ENCODE measurements at places on chromosomes 3 and 15.

GRCh38 chr15:94004697-94005096, 226.7 kb upstream of the MCTP2 start:
- DNase-seq = no peak

- DNase-seq = peak; percentile 93
Measured at GRCh38 chr3:183764847-183765731, 60.3 kb downstream of the MAP6D1 start.

DNA sequence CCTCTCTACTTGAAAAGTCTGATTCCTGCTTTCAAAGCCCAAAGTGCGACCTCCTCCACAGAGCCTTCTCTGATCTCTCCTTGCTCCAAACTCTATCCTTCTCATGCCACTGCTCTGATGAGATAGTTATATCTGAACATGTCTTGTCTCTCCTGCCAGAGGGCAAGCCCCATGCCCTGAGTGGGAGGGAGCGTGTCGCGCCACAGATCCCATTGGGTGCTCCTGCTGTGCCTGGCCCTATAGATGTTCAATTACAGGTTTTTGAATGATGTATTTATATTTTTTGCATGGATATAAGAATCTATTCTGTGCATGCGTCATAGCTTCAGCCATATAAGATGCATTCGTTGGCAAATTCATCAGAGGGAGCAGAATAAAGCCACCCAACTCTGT, 20.4 kb downstream of the CORO2B start:
- no peak for DNase-seq

- no peak for DNase-seq
Measured at GRCh38 chr3:114732353-114732752, 414.7 kb downstream of the ZBTB20 start.

- no peak for DNase-seq
Measured at GRCh38 chr3:155594526-155595187, 150.2 kb downstream of the PLCH1 start.

- no peak for DNase-seq
Measured at GRCh38 chr15:34900748-34901147, 68.8 kb downstream of the AQR start.

DNA sequence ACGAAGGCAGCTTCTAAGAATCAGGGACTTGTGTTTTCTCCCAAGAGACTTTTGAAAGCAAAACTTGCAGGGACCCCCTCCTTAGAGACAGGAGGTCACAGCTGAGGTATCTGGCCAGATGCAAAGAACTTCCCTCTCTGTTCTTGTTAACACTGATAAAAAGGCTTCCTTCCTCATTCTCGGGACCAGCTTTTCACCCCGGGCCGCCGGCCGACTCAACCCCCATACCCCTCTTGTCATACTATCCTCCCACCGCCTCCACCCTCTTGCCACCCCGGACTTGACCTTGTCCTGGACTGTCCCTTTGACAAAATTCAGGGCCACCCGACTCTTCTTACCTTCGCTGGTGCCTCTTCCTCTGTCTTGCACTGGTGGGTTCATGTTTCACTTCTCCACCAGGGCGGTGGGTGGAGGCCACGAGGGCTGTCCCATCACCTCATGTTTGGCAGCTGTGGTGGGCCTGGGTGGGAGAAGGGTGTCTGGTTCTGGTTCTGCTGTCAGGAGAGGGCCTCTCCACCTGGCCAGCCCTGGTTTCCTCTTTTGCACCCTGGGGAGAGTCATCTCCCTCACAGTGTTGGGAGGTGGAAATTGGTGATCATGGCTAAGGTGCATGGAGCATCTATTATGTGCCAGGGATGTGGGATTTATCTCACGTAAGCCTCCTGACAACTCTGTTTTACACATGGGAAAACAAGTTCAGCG, 32.5 kb downstream of the BHLHE40 start:
- DNase-seq = no peak

DNA sequence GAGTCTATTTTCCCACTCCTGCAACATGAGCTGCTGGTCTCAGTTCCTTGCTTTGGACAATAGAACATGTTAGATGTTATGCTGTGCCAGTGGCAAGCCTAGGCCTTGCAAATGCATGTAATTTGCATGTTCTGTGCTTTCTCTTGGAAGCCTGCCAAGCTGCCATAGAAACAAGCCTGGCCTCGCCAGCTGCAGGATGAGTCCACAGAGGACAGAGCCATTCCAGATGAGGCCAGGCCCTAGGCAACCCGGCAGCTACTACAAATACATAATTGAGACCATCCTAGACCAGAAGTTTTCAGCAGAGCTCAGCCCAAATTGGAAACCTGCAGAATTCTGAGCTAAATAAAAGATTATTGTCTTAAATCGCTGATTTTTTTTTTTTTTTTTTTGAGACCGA, 39.6 kb downstream of the TRIM69 start:
- no peak for DNase-seq

GRCh38 chr3:190180268-190180667, 59.6 kb upstream of the P3H2 start:
- DNase-seq = peak; percentile 38

DNA sequence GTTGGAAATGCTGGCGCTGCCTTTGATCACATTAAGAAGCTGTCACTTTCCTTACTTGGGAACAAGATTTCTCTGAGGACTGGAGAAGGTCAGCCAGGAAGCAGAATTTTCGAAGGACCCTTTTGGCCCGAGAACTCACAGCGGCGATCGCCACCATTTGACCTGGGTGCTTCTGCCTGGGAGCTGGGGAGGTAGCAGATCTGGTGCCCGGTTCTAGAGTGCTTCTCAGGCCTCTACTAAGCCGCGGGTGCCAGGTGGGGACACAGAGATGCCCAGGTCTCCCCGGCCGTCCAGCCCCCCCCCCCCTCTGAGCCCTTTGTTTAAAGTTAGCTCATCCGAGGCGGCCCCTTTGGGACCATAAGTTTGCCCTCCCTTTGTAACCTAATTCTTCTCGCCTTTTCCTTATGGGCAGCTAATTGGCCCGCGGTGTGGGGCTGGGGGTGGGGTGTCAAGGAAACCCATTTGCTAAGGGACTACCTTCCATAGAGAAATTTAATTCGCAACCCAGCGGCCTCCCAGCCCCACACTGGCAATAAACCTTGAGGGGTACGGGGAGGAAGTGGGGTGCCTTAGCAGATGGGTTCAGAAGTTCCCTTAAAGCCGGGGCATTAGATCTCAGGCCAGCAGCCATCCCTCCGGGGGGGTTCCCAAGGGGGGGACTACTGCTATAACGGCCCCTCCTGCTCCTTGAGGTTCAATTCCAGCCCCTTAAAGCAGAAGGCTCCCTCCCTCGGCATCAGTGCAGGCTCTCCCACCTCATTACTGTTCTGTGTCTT, 1.9 kb downstream of the GATA2 start:
- DNase-seq = no peak

DNA sequence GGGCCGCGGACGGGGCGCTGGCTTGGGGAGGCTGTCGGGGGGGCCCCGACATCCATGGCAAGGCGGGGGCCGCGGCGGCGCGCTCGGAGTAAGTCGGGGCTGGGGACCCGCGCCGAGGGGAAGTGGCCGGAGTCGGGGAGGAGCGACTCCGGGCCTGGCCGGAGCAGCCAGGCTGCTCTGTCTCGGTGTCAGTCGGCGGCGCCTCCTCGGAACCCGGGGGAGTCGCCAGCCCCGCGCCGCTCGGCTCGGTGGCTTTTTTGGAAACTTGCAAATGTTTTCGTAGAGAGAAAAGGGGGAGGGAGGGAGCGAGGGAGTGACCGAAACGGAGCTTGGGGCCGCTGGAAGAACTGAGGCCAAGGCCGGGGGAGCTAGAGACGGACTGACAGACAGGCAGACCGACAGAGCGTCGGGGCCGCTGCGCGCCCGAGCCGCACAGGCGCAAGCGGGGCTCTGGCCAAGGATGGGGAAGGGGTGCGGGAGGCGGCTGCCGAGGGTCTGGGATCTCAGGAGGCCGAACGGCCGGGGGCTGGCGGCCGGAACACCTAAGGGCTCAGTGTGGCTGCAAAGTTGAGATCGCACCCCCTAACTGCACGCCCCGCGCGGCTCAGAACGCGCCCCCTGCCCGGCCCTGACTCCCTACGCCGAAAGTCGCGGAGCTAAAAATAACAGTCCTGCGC, 5.0 kb downstream of the PTH1R start:
- peak; percentile 28 for DNase-seq

GRCh38 chr15:63598473-63599400, 1.6 kb downstream of the FBXL22 start:
- DNase-seq = no peak

- DNase-seq = no peak
Measured at GRCh38 chr15:52133510-52134220, 21.1 kb upstream of the BCL2L10 start.

- no peak for DNase-seq
Measured at GRCh38 chr15:48120745-48121144, at the start of gene SLC24A5. Gene SLC24A5 (plus strand): TSS chr15:48120990. CDS start chr15:48121045, 55 bp downstream.

- no peak for DNase-seq
Measured at GRCh38 chr15:35931799-35932341, 385.9 kb upstream of the DPH6 start.

DNA sequence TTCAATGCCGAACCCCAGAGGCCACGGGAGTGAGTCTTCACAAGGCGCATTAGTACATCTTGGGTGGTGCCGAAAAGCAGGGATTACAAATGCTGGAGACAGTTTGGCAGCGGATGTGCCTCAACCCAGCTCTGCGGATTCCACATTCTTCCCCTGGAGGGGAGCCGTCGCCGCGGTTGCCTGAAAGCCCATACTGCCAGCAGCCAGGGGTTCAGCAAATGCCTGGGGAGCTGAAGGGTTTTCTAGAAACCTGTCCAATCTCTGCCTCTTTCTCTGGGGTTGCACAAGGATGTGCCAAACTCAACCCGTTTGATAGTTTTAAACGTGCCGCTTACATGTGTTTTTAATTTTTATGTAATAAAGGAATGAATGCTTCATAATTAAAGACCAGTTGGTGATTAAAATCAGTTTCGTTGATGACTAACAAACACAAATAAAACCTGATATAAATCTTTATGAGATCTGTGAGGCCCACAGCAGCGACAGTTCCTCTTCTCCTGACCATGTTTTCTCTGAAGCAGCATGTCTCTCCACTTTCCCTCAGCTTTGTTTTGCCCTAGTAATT, 74.6 kb upstream of the LEKR1 start:
- DNase-seq = peak; percentile 97

DNA sequence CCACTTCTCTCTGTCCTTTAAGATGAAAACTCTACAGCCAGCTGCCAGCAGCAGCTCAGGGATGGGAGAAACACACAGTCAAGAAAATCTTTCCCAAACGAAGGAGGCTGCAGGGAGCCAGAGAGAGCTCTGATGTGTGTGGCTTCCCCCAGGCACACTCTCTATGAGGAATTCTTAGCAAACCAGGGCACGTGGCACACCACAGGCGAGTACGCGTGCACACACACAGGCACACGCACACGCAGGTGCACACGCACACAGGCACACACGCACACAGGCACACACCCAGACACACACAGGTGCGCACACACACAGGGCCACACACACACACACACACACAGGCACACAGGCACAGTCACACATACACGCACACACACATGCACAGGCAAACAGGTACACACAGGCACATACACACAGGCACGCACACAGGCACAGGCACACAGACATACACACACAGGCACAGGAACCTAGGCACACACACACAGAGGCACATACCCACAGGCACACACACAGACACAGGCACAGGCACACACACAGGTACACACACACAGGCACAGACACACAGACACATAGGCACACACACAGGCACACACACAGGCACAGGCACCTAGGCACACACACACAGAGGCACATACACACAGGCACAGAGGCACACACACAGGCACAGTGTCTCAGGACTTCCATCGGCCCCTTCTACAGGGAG, 91.5 kb upstream of the ATP2B2 start:
- no peak for DNase-seq

GRCh38 chr3:29764041-29764440, 483.2 kb downstream of the RBMS3 start:
- no peak for DNase-seq

- peak; percentile 20 for DNase-seq
Measured at GRCh38 chr15:49855917-49856637, 235.2 kb downstream of the DTWD1 start.

GRCh38 chr15:78084449-78084750, 6.9 kb upstream of the TBC1D2B start:
- no peak for DNase-seq

DNA sequence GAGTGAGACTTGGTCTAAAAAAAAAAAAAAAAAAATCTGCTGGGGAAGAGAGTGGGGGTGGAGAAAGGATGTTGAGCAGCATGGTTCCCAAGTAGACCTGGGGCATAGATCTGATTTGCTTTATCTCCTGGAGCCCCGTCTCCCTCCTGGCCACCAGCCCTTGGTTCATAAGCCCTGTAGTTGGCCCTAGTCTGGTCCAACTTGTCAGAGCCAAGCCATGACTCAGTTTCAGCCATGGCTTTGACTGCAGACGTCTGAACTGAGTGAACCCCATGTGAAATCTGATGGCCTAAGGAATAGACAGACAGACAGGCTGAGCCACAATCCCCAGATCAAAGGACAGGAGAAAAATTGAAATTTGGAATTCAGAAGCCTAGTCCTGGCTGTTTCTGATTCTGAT, 2.0 kb upstream of the CILP start:
- no peak for DNase-seq

- no peak for DNase-seq
Measured at GRCh38 chr3:79183496-79183895, 584.3 kb downstream of the ROBO1 start.

DNA sequence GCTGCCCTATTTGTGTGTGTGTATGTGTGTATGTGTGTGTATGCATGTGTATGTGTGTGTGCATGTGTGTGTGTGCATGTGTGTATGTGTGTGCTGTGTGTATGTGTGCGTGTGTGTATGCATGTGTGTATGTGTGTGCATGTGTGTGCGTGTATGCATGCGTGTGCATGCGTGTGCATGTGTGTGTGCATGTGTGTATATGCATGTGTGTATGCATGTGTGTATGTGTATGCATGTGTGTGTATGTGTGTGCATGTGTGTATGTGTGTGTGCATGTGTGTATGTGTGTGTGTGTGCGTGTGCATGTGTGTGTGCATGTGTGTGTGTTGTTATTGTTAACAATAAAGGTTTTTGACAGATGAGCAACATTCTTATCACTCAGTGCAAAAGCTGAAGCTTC, 110.8 kb upstream of the HES1 start:
- DNase-seq = no peak

DNA sequence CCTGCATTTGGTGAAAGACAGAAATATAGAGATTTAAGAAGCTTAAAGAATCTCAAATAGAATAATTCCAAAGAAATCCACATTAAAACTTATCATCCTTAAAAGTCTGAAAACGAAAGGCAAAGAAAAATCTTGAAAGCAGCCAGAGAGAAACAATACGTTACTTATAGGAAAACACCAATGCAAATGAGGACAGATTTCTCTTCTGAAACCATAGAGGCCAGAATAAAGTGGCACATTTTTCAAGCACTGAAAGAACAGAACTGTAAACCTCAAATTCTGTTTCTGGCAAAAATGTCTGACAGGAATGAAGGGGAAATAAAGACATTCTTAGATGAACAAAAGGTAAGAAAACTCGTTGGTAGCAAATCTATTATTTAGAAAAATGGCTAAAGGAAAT, 13.8 kb upstream of the ACTC1 start:
- no peak for DNase-seq

GRCh38 chr15:41494922-41495735, 1.5 kb downstream of the ITPKA start:
- no peak for DNase-seq

- DNase-seq = no peak
Measured at GRCh38 chr3:29700256-29700655, 419.4 kb downstream of the RBMS3 start.
